Kidney (tissue), 22 donors: ENCODE measurements at places on chromosomes 6 and 20.
A peak's percentile ranks its signal among the peaks of the same experiment; 100 is the strongest.

- H3K27ac ChIP-seq: no peak overlapping the region
- no peaks in the 10 kb centered on the region for H3K27me3 ChIP-seq
- no peaks in the 10 kb centered on the region for H3K4me1 ChIP-seq
- no peak for DNase-seq
Measured at GRCh38 chr6:3523271-3523670, 66.4 kb upstream of the SLC22A23 start.

DNA sequence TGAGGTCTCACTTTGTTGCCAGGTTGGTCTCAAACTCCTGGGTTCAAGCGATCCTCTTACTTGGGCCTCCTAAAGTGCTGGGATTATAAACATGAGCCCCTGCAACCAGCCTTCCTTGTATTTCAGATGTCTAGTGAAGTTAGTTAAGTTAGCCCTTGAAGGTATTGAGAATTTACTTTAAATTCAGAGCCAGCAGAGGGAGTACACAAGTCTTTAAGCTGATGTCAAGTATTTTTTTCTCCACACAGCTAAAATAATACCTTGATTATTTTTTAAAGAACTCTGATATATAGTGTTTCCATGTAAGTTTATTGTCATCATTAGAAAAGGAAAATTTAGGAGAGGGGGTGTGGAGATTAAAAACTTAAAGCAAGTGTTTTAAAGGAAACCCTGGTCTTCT lies 9.8 kb downstream of the FOXO3 start:
- no peaks in the 10 kb centered on the region for H3K4me1 ChIP-seq
- H3K27ac ChIP-seq: no peak overlapping the region
- H3K36me3 ChIP-seq: peaks cover 24% of the 10 kb centered on the region
- DNase-seq: no peak
- no peaks in the 10 kb centered on the region for H3K27me3 ChIP-seq

DNA sequence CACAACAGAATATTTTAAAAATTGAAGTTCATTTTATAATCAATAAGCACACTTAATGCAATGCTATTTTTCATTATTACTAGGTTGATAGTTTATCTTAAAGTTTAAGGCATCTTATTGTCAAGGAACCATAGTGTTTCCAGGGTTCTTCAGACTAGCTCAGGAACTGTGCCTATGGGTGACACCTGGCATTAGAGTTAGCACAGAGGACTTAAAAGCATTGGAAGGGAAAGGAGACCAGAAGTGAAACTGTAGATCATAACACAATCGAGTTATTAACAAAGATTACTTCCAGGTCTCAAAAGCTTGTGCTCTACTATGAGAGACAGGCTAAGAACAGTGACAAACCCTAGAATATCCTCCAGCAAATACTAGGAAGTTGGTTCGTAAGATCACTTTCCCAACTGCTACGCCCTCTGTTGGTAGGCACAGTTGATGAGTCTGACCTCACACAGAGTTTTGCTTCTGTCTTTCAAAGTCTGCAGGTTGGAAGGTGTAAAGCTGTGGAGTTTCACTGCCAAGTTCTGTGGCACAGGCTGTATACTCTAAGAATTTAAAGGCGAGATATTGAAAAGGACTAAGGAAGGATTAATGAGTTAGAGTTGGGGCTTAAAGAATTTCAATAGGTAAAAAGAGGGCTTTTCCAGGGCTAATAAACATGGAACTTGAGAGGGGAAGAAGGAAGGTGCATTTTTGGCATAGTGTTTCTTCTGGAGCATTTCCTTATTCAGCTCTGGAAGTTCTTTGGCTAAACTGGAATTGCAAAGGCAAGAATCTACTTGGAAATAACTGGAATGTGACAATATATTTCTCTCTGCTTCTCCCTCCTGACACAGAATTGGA lies 531.3 kb upstream of the JAG1 start:
- H3K4me3 ChIP-seq: no peak overlapping the region
- no peaks in the 10 kb centered on the region for H3K27me3 ChIP-seq
- H3K27ac ChIP-seq: no peak overlapping the region
- H3K4me1 ChIP-seq: peaks cover 6% of the 10 kb centered on the region
- peak; percentile 69 for DNase-seq
- no peaks in the 10 kb centered on the region for H3K36me3 ChIP-seq

DNA sequence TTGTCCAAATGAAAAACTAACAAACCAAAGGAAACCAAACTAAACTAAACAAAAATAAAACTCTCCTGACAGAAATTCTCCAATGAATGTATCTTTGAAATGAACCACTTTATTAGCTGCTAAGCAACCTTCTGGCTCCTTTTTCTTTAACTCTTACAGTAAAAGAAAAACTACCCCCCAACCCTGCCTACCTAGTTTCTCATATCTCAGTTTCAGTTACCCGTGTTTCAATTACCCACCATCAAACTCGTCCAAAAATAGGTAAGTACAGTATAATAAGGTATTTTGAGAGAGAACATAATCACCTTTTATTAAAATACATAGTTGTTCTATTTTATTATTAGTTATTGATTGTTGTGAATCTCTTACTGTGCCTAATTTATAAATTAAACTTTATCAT lies 177.4 kb upstream of the THEMIS start:
- no peak overlapping the region for H3K4me3 ChIP-seq
- no peak overlapping the region for H3K27ac ChIP-seq
- H3K27me3 ChIP-seq: no peaks in the 10 kb centered on the region
- H3K36me3 ChIP-seq: no peaks in the 10 kb centered on the region
- DNase-seq: no peak
- no peaks in the 10 kb centered on the region for H3K4me1 ChIP-seq

- H3K4me1 ChIP-seq: no peaks in the 10 kb centered on the region
- DNase-seq: no peak
- no peaks in the 10 kb centered on the region for H3K27me3 ChIP-seq
- no peaks in the 10 kb centered on the region for H3K36me3 ChIP-seq
- H3K4me3 ChIP-seq: no peak overlapping the region
Measured at GRCh38 chr6:125151700-125152099, 1.9 kb upstream of the TPD52L1 start.

DNA sequence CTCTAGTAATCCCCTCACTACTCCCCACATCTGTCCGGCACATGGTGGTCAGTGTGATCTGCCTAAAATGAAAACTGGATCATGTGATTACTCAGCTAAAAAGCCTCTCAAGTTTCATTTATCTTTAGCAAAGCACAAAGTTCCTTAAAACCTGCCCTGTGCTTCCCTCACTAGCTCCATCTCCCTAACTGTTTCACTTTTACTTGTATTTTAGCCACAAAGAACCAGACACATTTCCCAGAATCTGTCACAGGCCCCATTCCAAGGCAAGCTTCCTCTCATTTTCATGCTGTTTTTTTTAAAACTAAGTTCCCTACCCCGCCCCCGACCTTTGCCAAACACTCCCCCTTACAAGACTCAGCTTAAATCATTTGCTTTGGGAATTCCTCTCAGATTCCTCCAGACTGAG lies 8.9 kb upstream of the IGF2R start:
- no peaks in the 10 kb centered on the region for H3K36me3 ChIP-seq
- no peak overlapping the region for H3K4me3 ChIP-seq
- no peaks in the 10 kb centered on the region for H3K27me3 ChIP-seq

DNA sequence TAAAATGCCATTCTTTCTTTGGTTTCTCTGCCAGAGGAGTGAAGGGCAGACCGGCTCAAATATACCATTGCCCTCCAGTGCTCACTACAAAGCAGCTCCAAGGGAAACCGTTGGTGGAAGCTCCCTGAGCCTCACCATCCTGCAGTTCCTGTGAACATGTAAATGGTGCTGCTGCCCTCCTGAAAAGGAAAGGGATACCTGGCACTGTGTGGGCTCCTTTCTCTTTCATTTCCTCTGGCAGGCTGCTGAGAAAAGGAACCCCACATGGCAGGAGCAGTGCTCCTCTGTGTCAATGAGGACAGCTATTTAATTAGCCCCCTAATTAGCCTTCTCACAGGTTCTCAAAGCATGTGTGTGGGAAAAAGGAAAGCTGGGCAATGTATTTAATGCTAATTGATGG lies 142.5 kb downstream of the KLHL32 start:
- no peaks in the 10 kb centered on the region for H3K27me3 ChIP-seq
- no peak for DNase-seq
- H3K27ac ChIP-seq: no peak overlapping the region

DNA sequence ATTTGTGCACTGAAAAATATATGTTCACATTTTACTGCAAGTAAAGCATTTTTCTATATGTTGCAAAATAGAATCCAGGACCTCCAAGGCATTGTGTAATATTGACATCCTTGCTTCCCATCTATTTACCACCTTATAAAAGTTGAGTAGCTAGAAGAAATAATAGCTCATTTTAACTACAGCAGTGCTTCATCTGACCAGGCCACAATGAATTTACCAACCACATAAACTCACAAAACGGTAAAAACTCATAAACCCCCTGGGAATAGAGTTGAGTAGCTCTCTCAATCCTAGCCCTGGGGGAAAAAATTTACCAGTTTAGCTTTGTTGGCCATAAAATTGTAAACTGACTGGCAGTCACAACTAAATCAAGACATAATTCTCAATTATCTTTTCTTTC lies 3.9 kb downstream of the ATXN1 start:
- H3K4me1 ChIP-seq: peaks cover 4% of the 10 kb centered on the region
- peaks cover 2% of the 10 kb centered on the region for H3K36me3 ChIP-seq
- DNase-seq: no peak
- no peak overlapping the region for H3K27ac ChIP-seq

DNA sequence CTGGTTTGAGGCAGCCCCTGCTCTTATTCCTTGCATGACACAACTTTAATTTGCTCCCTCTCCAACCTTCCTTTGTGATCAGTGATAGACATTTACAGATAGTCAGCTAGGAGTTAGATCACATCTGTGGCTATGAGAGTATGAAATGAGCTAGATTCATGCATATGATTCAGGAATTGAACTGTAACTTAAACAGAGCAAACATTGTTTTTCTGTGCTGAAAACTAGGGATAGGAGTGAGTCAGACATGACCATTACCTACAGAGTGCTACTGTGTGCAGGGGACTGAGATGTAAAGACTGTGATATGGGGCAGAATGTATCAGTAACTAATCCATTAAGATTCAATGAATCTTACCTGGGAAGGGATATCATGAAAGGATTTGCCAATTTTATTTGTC lies 279.4 kb upstream of the SPTLC3 start:
- H3K4me3 ChIP-seq: no peak overlapping the region
- no peaks in the 10 kb centered on the region for H3K36me3 ChIP-seq
- no peak overlapping the region for H3K27ac ChIP-seq
- DNase-seq: no peak
- H3K4me1 ChIP-seq: no peaks in the 10 kb centered on the region
- H3K27me3 ChIP-seq: no peaks in the 10 kb centered on the region

- DNase-seq: peak; percentile 90
- no peak overlapping the region for H3K27ac ChIP-seq
- no peaks in the 10 kb centered on the region for H3K27me3 ChIP-seq
- H3K36me3 ChIP-seq: no peaks in the 10 kb centered on the region
- peak overlapping the region; percentile 3 for H3K4me3 ChIP-seq
Measured at GRCh38 chr6:108667993-108668392, 107.3 kb downstream of the FOXO3 start.

GRCh38 chr6:169173532-169174268 lies 79.9 kb downstream of the THBS2 start:
- H3K4me1 ChIP-seq: no peaks in the 10 kb centered on the region
- no peaks in the 10 kb centered on the region for H3K27me3 ChIP-seq
- DNase-seq: no peak
- H3K4me3 ChIP-seq: no peak overlapping the region
- no peaks in the 10 kb centered on the region for H3K36me3 ChIP-seq

DNA sequence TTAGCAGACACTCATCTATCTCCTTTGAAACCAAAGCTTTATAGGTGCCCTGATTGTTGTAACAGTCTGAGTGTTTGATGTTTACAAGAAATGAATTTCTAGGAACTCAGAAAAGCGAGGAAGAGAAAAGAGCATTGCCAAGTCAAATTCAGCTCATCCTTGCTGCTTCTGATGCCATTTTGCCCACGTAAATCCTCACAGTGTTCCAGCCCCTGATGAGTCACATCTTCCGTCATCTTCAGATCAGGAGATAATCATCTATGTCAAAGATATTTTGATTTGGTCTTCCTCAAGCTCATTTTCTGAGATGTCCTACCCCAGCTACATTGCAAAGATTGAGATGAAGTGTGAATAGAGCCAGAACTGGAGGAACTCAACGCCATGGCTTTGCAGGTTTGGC lies 426.2 kb downstream of the BMP2 start:
- no peaks in the 10 kb centered on the region for H3K36me3 ChIP-seq
- no peak for DNase-seq
- no peaks in the 10 kb centered on the region for H3K4me1 ChIP-seq
- no peak overlapping the region for H3K4me3 ChIP-seq
- no peak overlapping the region for H3K27ac ChIP-seq

- no peaks in the 10 kb centered on the region for H3K27me3 ChIP-seq
- H3K27ac ChIP-seq: no peak overlapping the region
- no peaks in the 10 kb centered on the region for H3K4me1 ChIP-seq
- no peak for DNase-seq
- H3K36me3 ChIP-seq: no peaks in the 10 kb centered on the region
Measured at GRCh38 chr6:35377002-35377401, 34.6 kb downstream of the PPARD start.

- H3K27me3 ChIP-seq: no peaks in the 10 kb centered on the region
- no peak overlapping the region for H3K27ac ChIP-seq
- H3K4me1 ChIP-seq: peaks cover 4% of the 10 kb centered on the region
- H3K4me3 ChIP-seq: no peak overlapping the region
- DNase-seq: no peak
Measured at GRCh38 chr6:34684364-34684763, 12.2 kb downstream of the ILRUN start.

DNA sequence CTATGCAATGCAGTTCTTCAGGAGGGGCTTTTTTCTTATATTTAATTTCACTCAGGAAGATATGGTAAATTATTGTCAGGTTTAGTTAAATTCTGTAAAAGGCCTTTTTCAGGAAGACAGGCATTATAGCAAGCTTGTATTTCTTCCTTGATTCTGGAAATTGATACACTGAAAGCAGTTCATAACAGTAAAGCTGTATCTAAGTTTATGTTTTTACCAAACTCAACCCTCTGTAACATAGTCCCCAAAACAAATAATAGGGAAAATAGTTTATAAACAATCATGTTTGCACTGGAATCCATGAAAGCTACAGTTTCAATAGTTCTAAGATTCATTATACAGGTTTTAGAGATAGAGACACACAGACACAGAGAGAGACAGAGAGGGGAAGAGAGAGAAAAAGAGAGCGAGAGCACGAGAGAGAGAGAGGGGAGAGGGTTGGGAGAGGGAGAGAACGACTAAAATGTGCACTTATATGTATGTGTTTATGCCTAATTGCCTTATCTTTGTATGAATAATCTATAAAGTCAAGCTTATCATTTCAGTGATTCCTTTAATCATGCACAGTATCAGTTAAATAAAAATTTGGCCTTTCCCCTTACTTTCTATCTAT lies 454.4 kb downstream of the RFPL4B start:
- no peaks in the 10 kb centered on the region for H3K4me1 ChIP-seq
- H3K27ac ChIP-seq: no peak overlapping the region
- no peaks in the 10 kb centered on the region for H3K36me3 ChIP-seq
- H3K27me3 ChIP-seq: no peaks in the 10 kb centered on the region

- H3K27me3 ChIP-seq: no peaks in the 10 kb centered on the region
- no peaks in the 10 kb centered on the region for H3K36me3 ChIP-seq
- H3K4me1 ChIP-seq: no peaks in the 10 kb centered on the region
- no peak overlapping the region for H3K4me3 ChIP-seq
Measured at GRCh38 chr20:20835897-20836296, 123.5 kb upstream of the RALGAPA2 start.
